Gastrocnemius medialis (tissue), 4 donors: ENCODE measurements at places on chromosomes 6 and 20. TPM values are rescaled to one million over a fixed set of nuclear protein-coding genes. Genes with fewer than 3 reads are reported as not detected.

DNA sequence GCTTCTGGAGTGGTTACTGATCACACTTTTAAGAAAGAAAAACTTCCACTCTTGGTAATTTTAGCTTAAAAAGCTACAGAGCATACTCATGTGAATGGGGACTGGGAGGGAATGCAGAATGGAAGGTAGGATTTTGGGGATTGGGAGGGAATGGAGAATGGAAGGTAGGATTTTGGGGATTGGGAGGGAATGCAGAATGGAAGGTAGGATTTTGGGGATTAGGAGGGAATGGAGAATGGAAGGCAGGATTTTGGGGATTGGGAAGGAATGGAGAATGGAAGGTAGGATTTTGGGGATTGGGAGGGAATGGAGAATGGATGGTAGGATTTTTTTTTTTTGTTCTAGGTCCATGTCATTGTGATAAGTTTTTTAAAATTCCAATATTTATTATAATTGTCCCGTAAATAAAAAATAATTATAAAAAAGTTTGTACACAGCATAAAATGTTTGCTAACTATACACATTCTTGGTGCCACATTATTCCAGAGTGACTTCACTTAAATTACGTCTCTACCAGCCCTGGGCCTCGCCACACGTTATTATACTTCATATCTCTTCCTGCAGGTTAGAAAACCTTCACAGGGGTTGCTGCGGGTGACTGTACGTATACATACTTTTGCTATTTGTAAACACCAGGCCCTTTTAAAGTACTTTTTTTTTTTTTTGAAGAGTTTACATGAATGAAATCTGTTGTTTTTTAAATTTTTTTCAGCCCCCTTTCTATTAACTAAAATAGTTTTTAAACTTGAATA is 127.3 kb downstream of the TIAM2 start:
- no peak for DNase-seq

GRCh38 chr6:65295812-65296211 is 411.2 kb downstream of the EYS start:
- no peak for DNase-seq

The RIPOR3 gene
- 12.5 TPM for total RNA-seq

The C6orf15 gene
- total RNA-seq = not detected

The RAET1E gene
- total RNA-seq = not detected

The C6orf118 gene
- total RNA-seq = not detected

The FUT9 gene
- not detected for total RNA-seq
